ENCODE measurements at places on chromosomes 6 and 20.

GRCh38 chr6:113290684-113291083 lies 566.5 kb upstream of the MARCKS start:
- no peak for DNase-seq

- DNase-seq: no peak
Measured at GRCh38 chr6:32970413-32971241, 2.2 kb downstream of the BRD2 start.

DNA sequence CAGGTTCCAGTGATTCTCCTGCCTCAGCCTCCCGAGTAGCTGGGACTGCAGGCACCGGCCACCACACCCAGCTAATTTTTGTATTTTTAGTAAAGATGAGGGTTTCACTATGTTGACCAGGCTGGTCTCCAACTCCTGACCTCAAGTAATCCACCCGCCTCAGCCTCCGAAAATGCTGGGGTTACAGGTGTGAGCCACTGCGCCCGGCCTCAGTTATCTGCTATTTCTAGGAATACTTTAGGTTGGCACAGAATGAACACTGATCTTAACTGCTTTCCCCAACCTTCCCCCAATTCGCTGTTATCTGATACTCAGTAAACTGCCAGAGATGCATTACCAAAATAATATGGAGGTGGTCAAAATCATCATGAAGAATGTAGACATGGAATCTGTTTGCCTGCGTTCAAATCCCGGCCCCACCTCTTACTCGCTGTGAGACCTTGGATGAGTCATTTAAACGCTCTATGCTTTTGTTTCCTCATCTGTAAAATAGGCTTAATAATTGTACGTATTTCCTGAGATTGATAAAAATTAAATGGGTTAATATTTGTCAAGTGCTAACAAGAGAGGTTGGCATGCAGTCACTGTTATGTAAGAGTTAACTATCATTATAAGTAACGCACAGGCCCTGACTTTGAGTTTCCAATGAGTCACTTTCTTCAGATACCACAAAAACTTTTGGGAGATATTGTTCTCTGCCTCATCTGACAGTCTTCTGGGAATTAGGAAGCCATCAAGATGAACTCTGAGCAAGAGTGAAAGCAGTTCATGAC lies 44.5 kb upstream of the NCOA3 start:
- no peak for DNase-seq

DNA sequence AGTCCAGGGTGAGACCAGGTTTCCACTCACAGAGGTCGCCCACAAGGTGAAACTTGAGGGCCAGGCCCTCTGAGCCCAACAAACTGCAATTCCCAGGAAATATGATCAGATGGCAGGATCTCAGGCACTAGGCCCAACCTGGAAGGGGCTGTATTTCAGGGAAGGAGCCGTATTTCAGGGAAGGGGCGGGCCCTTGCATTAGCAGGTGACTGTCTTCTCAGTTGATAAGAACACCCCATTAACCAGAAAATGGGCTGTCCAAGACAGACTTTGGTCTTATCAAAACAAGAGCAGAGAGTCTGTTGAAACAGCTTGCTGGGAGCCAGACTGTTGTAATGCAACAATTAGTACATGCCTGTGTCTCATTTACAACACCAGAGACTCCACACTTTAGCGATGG lies 10.9 kb upstream of the BNIP5 start:
- DNase-seq: no peak

DNA sequence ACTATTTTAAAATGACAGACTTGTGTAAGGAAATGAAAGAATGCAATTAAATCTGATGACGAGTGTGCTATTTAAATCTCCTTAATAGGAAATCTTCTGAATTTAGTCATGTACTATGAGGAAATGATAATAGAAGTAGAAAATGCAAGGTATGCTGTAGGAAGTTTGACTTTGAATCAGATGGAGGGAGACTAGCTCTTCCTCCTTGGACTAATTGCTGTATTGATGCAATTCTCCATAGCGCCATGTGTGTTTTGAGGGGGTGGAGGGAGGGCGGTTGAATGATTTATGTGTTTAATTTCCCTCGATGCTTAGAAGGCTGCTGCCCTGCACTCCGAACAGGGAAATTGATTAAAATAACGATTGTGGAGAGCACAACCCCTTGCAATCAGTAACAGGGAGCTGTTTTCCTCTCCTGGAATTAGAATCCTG lies 214.4 kb upstream of the PRND start:
- no peak for DNase-seq

DNA sequence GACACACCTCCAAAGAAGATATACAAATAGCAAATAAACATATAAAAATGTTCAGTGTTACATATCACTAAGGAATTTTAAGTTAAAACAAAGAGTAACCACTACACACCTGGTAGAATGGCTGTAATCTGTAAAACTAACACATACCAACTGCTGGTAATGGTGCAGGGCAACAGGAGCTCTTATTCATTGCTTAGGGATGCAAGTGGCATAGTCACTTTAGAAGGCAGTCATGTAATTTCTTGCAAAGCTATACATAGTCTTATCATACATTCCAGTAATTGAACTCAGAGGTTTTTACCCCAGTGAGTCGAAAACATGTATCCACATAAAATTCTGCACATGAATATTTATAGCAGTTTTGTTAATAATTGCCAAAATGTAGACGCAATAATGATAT lies 906.8 kb upstream of the CITED2 start:
- no peak for DNase-seq

All from Panc1 (cell line).